ENCODE measurements at places on chromosomes 11 and 22.

DNA sequence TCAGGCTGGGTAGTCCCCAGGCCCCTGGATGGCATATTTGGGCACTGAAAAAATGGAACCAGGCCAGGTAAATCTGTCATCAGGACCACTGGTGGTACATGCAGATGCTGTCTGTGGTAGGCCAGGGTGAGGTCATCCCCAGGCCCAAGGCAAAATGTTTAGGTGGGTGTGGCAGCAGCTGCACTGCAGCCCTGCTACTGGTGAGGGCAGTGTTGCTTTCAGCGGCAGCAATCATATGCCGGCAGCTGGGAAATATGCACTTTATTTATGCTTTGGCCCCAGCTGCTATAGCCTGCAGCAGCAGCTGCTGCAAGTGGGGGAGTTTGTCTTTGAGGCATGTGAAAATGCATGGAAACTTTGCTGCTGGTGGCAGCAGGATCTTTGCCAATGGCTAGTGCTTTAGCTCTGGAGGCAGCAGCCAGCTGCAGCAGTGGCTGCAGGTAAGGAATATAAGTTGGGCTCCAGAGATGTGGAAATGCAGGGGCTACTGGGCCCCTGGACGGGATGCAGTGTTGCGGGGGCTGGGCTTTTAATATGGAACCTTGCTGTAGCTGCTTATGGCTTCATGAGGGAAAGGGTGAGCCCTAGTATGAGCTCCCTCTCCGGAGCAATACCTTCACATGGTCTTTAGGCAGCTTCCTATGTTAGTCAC, 365.7 kb upstream of the CADM1 start:
- no peak for DNase-seq

GRCh38 chr11:96116376-96116775, 192.5 kb upstream of the MTMR2 start:
- DNase-seq, result no peak

DNA sequence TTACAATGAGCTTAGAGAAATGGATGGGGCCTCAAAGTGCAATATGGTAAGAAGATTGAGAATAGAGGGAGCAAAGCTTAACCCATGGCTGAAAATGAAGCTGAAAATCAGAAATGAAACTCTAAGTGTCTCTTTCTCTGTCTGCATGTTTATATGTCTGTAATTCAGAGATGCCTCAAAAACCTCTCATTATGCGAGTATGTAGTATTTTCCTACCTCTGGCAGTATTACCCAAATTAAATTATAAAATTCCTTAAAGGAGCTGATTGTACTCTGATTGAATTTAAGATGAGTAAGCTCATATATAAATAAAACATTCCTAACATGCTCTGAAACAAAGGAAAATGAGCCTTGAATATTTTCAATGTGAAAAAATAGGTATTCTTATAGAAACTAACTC, 39.8 kb upstream of the PRSS23 start:
- no peak for DNase-seq

GRCh38 chr11:78666675-78667160, 92.1 kb upstream of the NARS2 start:
- no peak for DNase-seq

GRCh38 chr11:61891331-61892084, at the start of gene FADS3:
Gene FADS3 (minus strand): TSS chr11:61891545. CDS start chr11:61891381, 164 bp downstream.
- peak; percentile 94 for DNase-seq

GRCh38 chr22:26889802-26890201, 232.4 kb downstream of the MIAT start:
- no peak for DNase-seq

Measured in psoas muscle (tissue), 8 donors.